ENCODE measurements at places on chromosomes 2 and 18.

DNA sequence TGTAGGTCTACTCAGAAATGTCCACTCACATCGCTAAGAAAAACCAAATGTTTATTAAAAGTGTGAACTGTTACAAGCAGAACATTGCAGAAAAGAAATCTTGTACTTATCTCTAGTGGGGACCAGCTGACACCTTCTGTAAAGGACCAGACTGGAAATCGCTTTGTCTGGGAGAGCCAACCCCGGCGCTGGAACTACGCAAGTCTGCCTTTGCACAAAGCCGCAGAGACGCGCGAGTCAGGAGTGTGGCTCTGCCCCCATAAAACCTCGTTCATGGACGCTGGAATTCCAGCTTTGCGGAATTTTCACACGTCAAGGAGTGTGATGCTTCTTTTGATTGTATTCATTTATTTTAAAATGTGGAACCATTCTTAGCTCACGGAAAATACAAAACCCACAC is 141.9 kb upstream of the SALL3 start:
- no peak for DNase-seq

DNA sequence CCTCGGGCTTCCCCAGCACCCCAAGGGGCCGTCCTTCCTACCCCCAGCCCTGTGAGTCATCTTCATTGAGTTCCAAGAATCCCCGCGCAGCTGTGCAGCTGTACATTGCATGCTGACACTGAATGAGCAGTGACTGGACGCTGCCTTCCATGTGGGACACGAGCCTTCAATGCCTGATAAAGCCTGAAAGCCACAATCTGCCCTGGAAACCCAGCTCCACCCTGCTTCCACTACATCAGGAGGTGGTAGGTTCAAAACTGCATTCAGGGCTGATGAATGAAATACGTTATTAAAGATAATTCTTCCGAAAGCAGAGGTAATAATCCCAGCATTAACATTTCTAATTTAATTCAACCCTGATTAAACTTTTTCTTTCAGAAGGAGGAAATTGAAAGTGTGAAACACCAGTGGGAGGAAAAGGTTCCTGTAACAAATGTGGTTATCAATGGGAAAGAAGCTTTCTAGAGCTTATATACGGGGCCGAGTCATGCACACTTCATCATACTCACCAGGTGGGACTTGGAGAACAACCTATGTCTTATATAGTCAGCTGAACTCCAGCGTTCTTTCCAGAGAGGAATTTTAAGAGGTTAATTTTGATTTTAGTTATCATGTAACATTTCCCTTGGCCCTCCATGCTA is 360.1 kb downstream of the LPIN1 start:
- DNase-seq = no peak

DNA sequence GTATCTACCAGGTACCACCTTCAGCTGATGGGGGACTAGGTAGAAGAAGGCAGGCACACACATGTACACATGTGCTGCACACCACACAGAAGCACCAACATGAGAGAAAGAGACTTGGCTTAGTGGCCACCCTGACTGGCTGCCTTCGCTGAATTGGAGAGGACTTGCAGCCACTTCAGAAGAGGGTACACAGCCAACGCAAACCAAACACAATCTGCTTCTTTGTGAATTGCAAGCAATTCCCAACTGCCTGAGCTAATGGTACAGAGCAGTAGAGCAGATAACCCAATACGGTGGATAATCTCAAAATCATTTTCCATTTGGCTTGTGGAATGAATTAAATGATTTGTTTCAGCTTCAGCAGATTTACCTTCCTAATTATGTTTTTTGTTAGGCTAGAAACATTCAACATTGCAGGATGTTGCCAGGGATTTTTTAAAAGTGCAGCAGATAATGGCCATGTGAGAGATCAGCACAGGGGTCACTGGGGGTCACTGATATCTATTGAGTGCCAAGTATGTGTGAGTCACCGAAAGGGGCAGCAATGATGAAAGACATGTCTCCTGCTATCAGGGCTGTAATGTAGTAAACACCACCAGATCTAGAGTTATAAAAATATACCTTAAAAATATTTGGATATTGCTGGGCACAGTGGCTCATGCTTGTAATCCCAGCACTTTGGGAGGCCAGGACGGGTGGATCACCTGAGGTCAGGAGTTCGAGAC is 652.6 kb downstream of the BCL11A start:
- DNase-seq = no peak

DNA sequence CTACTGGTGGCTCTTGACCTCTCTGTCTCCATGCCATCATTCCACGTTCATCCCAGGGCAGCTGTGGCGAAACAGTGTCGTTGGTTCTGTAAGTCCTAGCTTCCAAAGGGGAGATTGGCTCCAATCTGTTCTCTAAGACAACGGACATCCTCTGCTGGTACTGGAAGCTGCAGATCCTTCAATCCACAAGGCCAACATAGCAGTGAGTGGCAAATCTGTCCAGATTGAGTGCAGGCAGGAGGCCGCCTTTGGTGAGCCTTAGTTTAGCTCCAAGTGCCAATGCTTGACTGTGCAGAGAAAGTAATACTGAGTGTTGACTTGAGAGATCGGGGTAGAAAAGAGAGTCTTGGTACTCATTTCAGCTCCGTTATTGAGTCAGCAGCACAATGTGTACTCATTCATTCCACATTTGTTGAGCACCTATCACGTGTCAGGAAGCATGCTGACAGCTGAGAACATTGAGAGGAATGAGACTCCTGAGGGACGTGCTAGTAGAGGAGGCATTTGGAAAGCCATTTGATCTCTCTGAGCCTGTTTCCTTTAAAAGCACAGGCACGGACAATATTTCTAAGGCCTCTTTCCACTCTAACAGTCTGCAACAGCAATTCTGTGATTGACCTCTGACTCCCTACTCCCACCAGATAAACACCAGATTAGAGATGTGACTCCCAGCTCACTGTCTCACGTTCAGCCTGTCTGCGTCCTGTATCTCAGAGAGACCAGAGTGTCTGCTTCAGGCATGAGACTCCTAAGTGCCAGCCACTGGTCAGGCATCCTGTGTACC is 306.0 kb downstream of the CLIP4 start:
- DNase-seq = no peak

GRCh38 chr2:86333378-86333777 is 4.0 kb downstream of the REEP1 start:
- DNase-seq = no peak

DNA sequence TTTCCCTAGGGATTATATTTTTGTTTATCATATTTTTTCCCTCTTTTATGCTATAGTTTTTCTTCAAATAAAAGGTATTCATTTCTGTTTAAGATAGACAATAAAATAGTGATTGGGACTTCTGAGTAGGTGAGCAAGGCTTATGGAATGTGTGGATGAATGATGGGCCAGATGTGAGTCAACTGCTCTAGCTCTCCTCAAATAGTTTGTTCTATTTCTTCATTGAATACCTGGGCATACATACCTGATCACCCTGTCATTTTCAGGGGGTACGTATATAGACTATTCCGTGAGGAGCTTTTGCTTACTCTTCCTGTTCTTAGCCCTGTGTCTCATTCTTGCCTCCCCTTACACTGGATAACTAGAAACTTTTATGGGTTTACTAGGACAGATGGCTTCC is 41.9 kb downstream of the BABAM2 start:
- no peak for DNase-seq

DNA sequence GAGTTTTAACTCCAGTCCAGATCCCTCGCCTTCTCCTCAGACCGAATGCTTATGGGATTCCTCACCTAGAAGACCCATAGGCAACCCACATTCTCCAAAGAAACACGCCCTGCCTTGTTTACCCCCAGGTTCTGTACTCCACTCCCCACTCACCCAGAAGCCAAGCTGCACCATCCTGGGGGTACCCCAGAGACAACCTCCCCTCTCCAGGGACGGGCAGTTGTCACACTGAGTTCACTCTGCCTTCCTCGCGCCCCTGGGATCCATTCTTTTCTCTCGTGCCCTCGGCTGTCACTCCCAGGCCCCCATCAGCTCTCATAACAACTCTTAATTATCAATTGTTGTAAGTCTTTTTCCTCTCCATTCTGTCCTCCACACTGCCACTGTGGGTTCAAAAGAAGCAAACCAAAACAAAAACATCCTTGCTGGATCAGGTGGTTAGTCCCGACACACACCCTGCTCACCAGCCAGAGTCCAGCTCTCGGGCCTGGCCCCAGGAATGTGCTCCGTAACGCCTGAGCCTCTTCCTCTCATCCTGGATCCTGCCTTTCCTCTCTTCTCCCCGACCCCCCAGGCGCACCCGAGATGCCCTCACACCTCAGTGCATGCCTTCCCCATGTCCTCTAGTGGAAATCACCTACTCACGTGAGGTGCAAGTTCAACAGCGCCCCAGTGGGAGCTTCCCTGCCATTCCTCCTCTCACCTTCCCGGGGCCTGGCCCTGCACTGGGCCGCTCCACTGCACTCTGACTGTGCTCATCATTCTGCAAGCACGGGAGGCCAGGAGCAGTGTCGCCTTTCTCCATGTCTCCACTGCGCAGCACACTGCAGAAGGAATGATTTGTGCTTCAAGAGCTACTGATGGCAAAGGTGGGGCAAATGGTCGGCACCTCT is 20.7 kb downstream of the COX7A2L start:
- DNase-seq = no peak

DNA sequence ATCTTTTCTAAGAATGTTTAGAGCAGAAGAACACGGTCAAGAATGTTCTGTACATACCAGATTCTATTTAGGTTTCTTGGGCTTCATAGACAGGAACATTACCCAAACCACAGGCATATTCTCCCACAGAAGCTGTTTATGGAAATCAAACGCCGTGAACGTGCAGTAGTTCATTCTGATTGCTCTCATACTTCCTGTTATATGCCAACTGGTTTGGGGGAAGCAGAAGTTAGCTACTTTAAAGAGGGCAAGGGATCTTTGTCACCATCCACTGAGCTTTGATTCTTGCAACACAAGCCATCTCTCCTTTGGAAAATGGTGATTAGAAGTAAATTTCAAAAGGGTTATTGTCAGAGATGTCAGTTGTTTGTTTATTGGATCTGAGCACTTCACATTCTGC is 182.2 kb upstream of the NRP2 start:
- DNase-seq = no peak

DNA sequence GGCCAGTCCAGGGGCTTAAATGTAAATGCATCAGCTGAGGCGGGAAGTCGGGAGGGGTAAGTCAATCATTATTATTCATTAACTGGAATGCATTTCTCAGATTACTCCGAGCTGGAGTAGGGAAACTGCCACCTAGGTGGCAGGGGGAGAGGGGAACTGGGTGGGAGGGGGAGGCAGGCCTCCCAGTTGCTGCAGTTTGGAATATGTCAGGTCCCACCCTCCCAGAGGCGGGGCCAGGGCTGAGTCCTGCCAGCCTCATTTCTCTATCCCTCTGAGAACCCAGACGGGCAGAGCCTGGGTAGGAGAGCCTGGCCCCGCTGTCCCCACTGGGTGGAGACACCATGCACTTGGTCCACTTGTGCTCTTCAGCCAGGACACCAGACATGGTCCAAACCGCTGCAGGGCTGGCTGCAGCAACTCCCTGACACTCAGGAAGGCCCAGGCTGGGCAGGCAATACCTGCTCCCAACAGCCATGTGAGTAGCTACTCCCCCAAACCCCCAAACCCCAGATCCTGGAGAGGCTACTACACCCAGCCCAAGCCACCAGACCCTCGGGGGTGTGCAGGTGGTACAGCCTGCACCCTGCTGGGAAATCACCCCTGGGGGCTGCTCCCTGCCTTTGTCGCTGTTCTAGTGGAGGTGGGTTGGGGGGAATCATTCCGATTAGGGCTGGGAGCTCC is at the start of gene GPBAR1:
Gene GPBAR1 (plus strand): TSS at position 274 of the 681 bp plus-strand sequence. CDS start 1,710 bp downstream, outside the sequence.
- DNase-seq = no peak

DNA sequence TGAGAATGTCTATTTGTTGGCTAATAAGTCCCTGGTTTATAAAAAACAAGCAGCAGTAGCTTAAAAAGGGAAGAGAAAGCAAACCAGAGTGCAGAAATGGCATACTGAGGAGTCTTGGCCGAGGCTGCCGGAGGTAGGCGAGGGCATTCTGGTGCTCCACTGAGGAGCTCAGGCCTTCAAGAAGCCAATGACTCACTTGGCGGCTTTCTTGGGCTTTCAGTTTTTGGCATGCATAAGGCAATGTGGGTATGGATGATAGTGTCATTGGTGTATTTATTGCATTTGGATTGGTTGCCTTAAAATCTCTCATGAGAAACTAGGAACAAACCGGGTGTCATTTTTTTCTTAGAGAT is 119.6 kb upstream of the ARL5A start:
- DNase-seq = no peak

DNA sequence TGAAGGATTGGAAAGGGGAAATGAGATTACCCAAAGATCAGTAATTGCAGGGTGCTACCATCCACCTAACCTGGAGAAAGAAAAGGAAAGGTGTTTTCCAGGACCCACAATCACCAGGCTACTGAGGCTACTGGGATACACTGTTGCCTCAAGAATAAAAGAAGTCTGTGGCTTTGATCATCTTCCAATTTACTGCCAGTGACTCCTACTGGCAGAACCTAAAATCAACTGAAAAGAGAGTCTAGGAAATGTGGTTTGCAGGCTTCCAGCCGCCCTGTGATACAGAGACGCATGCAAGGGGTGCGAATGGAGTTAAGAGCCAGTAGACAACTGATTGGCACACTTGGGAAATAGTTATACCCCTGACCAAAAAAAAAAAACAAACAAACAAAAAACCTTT is 16.6 kb upstream of the TTL start:
- DNase-seq = no peak

GRCh38 chr2:203732092-203732952 is 25.9 kb downstream of the CD28 start:
- no peak for DNase-seq

GRCh38 chr18:22713511-22713910 is 219.6 kb upstream of the RBBP8 start:
- DNase-seq = no peak

- DNase-seq = no peak
Measured at GRCh38 chr2:223928113-223929006, 16.8 kb downstream of the WDFY1 start.

GRCh38 chr2:46323730-46324129 is 26.5 kb downstream of the EPAS1 start:
- no peak for DNase-seq

DNA sequence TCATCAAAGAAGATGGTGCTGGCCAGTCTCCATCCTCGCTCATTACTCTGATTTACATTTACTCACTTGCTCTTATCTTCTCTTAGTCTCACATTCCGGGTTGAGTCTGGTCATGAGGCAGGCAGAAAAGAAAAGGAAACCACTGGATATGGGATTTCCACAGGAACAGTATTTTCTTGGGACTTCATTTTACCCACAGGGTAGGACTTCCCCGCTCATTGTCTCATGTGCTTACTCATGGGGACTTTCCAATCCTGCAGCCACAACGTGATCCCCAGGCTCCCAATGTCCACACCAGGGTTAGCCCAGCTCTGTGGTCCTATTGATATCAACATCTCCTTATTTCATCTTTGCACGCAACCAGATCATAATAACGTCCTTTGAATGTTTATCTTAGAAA is 373.8 kb downstream of the TMEM182 start:
- DNase-seq = no peak

- DNase-seq = no peak
Measured at GRCh38 chr2:66058675-66059074, 376.2 kb upstream of the MEIS1 start.
